ENCODE measurements at places on chromosomes 3 and 15.

DNA sequence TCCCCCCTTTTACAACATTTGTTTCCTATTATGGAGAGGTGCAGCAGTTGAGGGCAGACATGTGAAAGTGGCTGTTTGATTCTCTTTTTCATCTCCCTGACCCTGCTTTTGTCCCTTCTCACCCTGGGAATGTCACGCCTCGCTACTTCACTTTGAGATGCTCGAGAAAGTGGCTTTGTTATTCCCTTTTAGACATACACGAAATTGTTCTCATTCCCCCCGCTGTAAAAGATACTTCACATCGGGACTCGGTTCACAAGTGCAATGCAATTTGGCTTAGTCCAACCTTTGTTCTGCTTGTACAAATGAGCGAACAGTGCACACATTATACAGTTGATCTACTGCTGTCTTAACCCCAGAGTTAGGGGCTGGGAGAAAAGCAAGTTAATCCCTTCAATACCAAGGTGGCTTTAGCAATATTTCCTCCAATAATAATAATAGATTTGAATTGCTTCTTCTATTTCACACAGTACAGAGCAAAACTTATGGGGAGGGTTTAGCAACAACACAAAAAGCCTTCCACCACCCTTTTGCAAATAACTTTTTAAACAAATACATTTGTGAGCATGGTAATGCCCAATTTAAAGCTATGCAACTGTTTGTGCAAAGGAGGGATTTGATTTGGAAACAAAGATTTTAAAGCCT, 5.7 kb upstream of the FOXB1 start:
- no peak for DNase-seq

- no peak for DNase-seq
These were observed 77.3 kb upstream of the SCN5A start for GRCh38 chr3:38726751-38727150.

DNA sequence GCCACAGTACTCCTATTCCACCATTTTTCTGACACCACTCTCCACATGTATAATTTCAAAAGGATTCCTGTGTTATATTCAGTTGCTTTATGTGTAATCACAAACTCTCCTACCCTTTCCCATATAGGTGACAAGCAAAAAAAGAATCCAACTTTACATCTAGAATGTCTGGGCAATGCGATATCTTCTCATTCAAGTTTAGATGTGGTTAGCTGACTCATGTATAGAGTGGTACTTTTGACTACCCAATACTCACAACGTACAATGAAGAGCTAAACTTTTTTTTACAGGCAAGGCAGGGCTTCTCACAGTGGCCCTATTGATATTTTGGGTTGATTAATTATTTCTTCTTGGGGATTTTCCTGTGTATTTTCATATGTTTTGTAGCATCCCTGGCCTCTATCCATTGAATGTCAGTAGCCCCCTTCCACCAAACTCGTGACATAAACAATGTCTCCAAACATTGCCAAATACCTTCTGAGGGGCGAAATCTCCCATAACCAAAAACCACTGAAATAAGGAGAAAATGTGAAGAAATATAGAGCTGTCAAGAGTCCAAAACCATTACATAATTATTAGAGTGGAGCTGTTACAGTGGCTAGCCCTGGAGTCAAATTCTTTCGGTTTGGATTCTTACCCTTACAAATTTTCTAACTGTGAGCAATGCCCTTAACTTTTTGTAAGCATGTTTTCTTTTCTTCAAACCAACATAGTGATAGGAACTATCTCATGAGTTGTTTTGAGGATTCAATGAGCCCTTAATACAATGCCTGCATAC, 342.6 kb downstream of the NSUN3 start:
- no peak for DNase-seq

DNA sequence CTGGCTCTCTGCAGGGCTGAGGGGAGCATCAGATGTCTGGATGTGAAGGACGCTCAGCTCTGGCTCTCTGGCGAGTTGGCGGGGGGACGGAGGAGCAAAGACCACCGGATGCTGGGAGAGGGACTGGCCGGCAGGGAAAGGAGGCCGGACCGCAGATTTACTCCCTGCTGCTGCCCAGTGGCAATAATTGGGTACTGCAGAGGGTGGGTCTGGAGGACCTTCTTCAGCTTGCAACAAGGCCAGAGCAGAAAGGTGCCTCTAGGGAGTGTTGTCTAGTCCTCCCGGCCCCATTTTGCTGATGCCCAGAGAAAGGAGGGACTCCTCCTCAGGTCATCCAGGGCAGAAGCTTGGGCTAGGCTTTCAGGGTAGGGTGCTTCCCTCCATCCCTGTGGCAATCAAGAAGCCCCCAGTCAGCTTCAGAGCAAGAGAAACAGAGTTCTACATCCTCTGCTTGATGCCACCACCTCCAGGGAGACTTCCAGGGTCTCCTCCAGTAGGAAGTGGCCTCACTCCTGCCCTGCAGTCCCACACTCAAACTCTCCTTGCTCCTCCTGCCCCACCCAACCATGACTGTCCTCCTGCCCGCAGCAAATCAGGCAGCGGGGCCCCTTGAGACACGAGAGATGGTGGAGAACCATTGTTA, 20.3 kb upstream of the CSPG4 start:
- no peak for DNase-seq

DNA sequence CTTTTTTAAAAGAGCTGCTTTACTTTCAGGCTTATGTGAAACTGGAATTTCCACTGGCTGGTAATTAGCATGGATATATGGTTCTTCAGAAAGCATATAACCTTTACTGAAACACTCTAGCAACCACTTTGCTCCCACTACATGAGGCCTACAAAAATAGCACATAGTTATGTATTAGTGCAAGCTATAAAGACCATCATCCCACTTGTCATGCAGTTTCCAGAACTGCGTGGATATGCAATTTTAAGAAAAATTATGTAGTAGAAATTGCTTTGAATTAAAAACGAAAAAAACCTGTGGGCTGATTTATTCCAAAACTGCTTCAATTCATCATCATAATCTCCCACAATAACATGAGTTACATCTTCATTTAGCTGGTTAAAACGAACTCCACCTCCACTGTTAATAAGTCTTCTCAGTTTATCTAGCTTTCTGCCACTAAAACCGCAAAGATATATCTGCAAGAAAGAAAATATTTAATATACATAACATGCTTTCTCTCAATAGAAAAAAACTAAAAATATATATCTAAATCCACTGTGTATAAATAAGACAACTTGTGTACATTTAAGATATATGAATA, 12.2 kb downstream of the TOPBP1 start:
- DNase-seq, result no peak

- no peak for DNase-seq
These were observed 1.7 kb downstream of the LRRN1 start for GRCh38 chr3:3800685-3801493.

DNA sequence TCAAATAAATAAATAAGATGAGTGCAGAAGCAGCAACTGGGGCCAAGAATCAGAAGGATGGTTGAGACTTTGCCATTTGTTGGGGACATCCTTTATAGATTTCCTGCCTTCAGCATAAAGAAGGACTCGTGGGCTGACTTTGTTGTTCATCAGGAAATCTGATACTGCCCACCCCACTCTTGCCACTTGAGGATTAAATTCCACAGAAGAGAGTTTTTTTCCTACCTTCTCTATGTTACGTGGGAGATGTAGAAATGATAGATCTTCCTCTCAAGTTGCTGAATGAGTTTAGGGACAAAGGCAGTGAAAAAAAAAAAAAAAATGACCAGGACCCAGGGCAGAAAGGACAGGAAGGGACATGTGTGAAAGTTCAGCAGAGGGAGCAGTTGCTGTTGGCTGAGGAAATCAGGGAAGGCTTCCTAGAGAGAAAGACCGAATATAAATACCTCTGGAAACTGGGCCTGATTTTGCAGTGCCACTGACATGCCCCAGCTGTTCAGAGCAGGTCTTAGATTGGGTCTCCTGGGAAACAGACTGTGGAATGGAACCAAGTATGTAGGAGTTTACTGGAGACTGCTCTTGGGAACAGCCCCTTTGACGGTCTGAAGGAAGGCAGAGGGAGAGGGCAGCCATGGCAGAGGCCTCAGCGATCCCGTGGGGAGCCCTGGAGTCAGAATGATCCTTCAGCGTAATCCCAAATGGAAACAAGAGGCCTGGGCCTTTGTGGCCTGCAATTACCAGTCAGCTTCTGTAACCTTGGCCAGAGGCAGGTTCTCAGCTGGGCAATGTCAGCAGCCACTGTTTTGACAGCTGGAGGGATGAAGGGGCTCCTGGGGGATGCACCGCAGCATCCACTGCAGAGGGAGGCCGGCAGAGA, 50.9 kb downstream of the C3orf20 start:
- no peak for DNase-seq

DNA sequence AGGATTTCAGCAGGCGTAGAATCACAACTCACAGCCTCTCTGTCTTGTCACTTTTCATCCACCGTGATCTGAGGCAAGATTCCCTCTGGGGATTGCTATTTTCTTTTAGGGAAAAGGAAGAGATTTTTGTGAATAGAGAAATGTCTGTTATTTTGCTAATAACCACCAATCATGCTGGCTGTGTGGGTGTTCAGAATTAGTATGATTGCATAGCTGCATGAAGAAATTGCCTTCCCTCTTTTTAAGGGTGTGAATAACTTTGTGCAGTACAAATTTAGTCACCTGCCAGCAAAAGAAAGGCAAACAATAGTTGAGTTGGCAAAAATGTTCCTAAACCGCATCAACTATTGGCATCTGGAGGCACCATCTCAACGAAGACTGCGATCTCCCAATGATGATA, 60.8 kb downstream of the KAT2B start:
- DNase-seq, result no peak

- no peak for DNase-seq
These were observed 7.0 kb upstream of the RAB43 start for GRCh38 chr3:129128357-129129155.

GRCh38 chr3:197519801-197520211, 36.0 kb downstream of the BDH1 start:
- no peak for DNase-seq

DNA sequence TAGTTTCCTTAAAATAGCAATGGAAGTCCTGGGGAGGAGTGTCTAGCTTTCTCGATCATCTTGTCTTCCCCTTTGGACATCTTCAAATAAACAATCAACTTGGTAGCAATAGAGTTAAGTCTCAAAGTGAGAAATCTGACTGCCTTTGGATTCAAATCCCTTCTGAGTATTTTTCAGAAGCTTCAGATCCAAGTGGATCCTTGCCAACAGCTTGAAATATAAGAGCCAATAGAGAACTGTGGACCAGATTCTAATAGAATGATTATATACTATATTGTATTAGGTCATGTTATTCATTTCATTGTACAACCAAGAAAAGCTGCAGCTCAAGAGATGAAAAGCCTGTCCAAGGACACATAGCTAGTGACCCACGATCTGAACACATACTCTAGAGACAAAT, 60.2 kb downstream of the SYNPR start:
- no peak for DNase-seq

DNA sequence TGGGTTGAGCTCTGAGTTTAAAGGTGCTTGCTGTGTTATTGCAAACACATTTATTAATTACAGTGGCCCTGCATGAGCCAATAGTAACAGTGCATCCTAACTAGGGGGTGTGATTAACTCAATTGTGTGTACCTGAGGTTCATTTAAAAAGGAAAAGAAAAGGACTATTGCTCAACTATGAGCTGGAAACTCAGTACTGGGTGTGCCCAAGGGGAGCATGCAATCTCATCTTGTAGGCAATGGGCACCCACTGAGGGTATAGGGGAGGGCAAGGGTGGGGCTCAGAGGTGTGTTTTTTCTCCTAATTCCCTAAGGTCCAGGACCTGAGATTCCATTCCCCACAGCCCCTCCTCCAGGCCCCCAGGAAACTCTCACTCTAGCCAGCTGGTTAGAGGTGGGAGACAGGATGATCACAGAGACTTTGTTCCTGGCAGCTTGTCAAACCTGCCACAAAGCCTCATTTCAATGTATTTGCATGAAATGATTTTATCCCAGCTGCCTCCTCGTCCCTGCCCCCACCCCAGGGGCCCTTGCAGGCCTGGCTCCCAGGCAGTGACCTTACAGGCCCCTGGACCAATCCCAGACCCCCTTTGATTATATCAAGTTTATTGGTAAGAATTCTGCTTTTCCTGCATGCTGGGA, 220.7 kb downstream of the TBC1D2B start:
- DNase-seq, result no peak

DNA sequence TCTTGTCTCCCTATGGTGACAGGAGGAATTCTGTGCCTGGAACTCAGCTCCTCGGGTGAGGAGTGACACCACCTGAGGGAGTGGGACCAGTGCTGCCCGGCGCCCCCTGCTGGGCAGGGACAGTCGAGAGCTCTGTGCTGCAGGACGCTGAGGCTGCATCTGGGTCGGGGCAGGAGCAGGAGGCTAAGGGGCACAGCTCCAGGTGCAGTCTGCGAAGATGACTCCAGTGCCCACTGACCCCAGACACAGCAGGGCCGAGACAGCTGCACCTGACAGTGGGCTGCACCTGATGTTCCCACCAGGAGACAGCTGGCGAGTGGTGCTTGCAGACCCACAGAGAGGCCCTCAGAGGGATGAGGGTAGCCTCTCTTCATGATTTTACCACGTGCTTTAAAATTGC, 152.9 kb downstream of the ATP10A start:
- DNase-seq, result no peak

DNA sequence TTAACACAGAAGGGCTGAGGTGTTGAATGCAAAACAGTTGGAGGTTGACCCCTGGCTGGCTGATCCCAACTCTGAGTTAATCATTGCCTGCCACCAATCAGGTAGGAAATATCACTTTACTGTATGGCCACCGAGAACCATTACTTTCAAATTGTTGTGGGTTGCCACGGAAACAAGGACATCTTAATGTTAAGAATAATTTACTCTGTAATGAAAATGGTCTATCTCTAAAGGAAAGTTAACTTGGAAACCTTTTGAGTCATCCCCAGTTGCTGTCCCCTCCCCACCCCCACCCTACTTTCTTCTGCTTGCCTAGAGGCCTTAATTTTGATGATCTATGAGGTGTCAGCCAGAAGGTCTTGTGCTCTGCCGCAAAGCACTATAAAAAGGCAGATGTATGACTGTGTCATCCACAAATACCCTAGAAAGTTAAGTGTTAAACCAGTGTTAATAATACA, 78.7 kb upstream of the SNRK start:
- DNase-seq, result no peak

DNA sequence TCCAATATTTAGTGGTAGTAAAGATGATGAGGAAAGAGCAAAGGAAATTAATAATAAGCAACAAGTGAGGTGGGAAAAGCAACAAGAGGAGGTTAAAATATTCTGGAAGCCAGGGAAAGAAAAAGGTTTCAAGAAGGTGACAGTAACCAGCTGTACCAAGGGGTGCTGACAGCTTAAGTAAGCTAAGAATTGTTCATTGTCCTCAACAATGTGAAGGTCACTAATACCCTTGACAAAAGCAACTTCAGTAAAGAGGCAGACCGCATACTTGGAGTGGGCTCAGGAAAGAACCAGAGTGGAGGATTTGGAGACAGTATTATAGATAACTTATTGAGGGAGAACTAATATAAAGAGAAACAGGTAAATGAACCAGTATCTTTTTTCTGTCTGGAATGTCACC, 116.2 kb downstream of the GBE1 start:
- no peak for DNase-seq

GRCh38 chr3:121724130-121724529, 25.4 kb downstream of the GOLGB1 start:
- DNase-seq, result no peak

- no peak for DNase-seq
These were observed 2.4 kb downstream of the RASA2 start for GRCh38 chr3:141489203-141489602.
